Activated CD4-positive, alpha-beta T cell treated with anti-CD3 and anti-CD28 coated beads for 4 hours (primary cell): ENCODE measurements at places on chromosomes 4 and X.

GRCh38 chr4:78174891-78175290 lies 117.8 kb downstream of the FRAS1 start:
- no peak for DNase-seq

DNA sequence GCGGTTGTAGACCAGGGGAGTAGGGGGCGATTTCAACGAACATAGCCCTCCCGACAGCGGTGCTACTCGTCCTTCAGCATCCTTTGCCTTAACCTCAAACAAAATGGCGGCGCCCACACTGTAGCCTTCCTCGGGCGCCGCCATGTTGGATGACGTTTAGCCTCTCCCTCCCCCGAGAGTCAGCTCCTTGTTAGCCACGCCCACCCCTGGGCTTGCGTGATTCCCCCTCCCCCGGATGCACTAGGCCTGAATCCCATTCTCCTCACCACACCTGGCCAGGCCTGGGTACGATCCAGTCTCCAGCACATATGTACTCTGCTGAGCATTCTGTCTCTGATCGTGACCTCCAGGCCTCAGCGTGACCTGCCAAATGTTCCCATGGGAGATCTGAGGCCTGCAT lies 49.0 kb upstream of the ZNF157 start:
- DNase-seq, result no peak

DNA sequence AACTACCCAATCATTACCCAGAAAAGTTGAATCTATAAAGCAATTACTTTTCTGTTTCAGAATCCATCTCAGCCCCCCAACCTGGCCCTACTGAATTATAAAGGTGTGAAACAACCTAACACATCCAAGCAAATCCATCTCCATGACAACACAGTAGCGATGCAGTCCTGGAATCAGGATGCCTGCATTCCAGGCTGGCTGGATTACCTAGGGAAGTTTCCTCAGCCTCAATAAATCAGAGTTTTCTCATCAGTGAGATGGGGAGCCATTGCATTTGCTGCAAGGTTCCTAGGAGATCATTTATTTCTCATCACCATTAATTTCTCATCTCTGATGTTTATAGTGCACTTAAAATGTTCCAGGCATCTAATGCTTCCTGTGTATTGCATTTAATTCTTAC lies 46.0 kb downstream of the LNX1 start:
- DNase-seq, result no peak

DNA sequence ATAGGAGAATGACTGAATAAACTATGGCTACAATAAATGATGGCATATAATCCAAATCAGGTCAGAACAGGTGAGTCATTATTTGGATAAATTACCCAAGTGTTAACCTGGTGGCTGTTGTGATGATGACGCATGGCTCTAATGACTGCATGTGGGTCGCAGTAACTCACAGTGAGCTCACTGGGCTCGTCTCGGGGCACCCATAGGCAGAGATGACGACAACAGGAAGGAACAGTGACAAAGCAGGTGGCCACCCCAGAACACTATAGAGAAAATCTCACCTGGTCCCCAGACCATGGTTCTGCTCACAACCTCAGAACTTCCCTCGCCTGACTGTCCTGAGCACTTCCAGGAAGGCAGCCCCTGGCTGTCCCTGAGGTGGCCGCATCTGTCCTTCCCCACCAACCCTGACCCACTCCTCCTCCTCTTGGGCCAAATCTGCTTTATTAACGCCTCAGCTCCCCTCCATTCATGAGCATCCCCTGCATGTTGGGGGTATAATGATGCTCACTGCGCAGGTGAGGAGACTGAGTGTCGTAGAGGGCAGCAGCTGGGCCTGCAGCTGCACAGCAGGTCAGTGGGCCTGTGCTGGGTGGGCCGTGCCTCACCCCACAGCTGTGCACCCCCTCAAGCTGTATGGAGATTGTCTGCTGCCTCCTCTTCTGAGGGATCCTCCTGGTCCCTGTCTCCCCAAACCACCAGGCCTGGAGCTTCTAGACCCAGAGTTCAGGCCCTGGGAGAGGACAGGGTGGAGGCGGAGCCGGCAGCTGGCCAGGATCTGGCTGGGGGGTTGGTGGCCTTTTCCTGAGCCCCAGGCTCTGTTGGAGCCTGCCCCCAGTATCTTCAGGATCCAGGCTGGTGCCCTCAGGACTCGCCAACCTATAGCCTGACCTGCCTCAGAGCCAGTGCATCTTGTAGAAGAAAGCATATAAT lies 30.9 kb upstream of the FAM156A start:
- DNase-seq, result no peak

DNA sequence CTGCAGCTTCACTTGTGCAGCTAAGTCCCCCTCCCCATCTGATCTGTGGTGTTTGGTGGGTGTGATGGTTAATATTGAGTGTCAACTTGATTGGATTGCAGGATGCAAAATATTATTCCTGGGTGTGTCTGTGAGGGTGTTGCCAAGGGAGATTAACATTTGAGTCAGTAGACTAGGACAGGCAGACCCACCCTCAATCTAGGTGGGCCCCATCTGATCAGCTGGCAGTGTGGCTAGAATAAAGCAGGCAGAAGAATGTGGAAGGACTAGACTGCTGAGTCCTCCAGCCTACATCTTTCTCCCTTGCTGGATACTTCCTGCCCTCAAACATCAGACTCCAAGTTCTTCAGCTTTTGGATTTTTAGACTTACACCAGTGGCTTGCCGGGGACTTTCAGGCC lies 103.5 kb upstream of the BOD1L1 start:
- DNase-seq, result no peak

GRCh38 chr4:186249785-186250754 lies 15.9 kb upstream of the F11 start:
- DNase-seq, result no peak

- no peak for DNase-seq
Measured at GRCh38 chr4:100428051-100428450, 89.8 kb downstream of the EMCN start.

DNA sequence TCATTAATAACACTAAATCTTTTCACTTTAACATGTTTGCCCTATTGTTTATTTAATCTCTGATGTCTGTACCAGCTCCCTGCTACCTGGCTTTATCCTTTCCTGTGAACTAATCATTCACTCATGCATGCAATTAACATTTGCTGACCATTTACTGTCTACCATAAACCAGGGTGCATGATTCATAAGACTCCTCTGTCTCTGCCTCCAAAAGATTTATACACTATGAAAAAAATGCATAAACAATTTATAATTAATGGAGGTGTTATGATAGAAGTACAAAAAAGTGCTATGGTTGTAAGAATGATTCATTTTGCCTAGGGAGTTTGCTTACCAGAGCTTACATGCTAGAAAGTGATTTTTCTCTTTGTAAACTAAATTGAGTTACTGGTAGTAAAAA lies 24.5 kb upstream of the CPEB2 start:
- DNase-seq, result no peak

DNA sequence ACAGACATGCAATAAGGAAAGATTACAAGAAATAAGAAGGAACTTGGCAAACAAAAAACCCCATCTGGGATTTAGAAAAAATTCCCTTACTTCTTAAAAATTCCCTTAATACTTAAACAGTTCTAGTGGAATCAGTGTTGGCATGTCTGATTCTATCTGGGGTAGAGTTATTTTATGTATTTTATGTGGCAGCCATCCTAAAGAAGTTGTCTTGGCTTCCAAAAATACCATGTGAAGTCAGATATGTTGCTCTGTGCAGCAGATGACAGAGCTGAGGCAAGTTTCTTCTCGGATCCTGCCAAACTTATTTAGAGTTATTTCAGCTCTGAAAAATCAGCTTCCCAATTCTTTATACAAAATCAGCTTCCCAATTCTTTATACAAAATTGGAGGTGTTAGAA lies 14.7 kb downstream of the YY2 start:
- DNase-seq, result no peak

GRCh38 chr4:80578001-80578400 lies 242.5 kb downstream of the CFAP299 start:
- DNase-seq, result no peak

GRCh38 chr4:61375301-61375700 lies 175.2 kb downstream of the ADGRL3 start:
- no peak for DNase-seq

DNA sequence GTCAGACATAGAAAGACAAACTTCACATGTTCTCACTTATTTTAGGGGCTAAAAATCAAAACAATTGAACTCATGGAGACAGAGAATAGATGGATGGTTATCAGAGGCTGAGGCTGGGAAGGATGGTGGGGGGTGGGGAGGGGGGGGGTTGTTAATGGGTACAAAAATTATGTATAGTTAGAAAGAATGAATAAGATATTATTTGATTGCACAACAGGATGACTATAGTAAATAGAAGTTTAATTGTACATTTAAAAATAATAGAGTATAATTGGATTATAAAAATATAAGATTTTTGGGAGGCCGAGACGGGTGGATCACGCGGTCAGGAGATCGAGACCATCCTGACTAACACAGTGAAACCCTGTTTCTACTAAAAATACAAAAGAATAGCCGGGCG lies 33.3 kb downstream of the CORIN start:
- no peak for DNase-seq

DNA sequence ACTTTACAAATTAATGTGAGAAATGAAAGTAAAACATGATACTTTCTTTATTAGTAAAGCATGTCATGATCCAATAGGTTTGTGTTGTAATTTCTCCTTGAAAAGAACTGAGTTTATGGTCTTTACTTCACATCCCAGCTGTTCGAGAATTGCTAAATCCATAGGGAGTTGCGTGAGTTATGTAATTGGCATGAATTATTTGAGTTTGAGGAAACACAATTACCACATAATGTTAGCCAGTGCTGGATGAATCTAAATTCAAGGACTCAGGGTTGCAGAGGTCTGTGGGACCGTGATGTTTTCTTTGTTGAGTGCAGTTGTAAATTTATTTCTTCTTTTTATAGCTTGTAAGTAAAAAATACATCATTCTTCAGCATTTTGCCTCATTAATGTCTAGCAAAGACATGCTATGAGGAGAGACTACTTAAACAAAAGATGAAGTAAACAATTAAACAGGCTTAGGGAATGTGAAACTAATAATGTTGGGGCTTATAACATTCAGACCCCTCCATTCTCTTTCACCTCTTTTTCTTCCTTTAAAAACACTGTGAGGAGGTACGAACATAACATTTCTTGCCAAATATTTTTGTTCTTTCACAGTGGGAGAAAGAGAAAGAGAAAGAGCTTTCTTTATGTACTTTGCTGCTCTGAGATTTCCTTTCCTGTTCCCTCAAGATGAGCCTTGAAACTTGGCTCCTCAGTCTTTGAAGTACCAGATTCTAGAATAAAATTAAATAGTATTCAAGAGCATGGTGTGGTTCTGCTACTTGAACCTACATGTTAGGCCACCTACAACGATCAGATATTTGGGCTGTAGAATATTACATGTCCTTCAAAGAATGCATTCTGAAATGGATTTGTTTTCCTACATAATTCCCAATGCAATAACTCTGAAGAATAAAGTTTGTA lies 159.6 kb upstream of the ANK2 start:
- no peak for DNase-seq

DNA sequence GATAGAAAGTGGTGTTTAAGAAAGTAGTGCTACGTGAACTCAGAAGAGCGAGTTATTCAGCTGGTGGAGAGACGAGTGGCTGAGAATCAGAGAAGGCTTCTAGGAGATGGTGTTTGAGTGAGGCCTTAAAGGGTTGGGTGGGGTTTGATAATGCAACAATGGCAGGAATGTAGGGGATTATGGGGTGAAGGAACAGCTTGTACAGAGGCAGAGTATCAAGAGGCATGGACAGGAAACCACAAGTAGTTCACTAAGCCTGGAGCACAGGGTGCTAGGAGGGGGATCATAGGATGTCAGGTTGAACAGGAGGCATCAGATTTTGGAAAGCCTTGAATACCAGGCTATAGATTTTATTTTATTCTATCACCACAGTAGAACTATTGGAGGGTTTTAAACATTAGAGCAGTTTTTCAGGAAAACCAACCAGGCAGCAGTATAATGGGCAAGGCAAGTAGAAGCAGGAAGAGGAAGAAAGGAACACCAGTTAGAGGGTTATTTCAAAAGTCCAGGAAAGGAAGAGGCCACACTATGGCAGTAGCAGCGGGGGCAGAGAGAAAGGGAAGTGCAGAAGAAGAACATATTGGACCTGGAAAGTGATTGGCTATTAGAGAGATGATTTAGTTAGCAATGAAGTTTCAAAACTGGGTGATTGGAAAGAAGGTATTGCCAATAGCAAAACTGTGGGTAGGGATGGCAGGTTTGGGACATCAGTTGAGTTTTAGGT lies 99.2 kb downstream of the DOCK11 start:
- no peak for DNase-seq
